GM04503 (cell line): ENCODE measurements at places on chromosomes 12 and 14.

- DNase-seq, result no peak
Observed at GRCh38 chr12:105935106-105935505, 203.6 kb downstream of the NUAK1 start.

DNA sequence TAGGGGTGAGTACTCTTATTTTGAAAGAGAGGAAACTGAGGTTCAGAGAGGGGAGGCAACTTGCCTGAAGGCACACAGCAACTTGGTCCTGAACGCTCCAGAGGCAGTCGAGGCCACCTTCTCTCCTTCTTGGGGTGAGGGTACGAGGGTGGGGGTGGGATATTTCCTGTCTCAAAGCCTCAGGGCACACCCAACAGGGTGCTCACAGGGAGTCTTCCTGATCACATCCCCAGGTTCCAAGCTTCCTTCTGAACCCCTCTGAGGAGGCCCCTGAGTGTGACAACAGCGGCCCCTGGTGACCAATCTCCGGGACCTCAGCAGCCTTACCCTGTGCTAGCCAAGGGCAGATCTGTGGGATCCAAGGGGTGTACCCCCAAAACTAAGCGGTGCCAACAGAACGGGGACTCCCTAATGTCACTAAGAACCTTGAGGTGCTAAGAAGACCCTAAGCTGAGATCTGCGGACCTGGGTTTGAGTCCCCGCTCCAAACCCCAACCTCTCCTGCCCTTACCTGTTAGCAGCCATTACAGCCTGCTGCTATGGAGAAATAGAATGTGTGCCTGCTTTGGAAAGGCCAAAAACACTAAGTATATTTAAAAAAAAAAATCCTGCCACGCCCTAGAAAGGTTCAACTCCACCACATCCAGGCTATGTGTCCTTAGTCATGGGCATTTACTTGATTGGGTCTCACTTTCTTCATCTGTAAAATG lies 57.9 kb downstream of the TRPV4 start:
- no peak for DNase-seq

- no peak for DNase-seq
Observed at GRCh38 chr14:39451811-39452210, 19.6 kb upstream of the FBXO33 start.

- DNase-seq, result no peak
Observed at GRCh38 chr12:10725003-10725402, 1.9 kb upstream of the YBX3 start.

DNA sequence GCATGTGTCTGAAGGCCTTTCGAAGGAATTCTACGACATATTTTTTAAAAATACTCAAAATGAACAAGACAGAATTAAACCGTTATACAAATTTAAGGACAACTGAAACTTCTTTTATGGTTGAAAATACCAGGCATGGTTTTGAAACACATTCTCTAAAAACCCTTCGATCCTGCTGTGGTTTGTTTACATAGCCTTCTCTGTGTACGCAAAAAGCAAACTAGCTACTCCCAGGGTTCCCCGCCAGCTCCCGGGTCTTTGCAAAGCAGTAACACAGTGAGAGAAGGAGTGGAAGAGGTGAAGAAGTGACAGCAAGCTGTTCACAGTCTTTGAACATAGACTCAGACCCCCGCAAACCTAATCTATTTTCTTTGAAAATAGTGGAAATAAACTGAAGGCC lies 2.2 kb upstream of the TC2N start:
- no peak for DNase-seq

DNA sequence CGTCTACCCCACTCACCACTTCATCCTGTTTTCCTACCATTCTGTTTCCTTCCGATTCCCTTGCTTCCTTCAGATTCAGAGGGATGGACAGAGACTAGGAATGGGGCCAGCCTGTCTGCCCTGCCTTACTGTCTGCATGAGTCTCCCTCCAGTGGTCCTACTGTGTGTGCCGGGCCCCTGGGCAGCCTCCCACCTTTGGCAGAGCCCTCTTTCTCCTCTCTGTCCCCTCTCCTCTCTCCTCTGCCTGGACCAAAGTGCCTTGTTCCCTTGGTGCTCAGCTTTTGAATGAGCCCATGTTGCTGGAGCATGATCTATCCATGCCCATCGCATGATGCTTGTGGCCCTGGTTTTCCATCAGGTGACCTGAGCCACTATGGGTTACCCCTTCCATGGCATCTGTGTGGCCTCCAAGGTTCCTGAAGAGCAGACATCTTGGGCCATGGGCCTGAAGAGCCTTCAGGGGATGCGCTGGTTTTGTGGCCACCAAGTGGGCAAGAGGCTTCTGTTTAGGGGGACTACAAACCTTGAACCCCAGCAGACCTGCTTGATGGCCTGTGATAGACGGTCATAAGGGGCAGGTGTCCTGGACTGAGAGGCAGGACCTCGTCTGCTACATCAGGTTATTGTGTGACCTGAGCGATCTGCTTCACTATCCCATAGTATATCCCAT lies 54.2 kb upstream of the BCL11B start:
- DNase-seq, result no peak

- DNase-seq, result no peak
Observed at GRCh38 chr14:94897082-94897481, 127.2 kb upstream of the GSC start.

GRCh38 chr14:94395888-94396574 lies 7.6 kb upstream of the SERPINA1 start:
- no peak for DNase-seq

GRCh38 chr14:42241101-42241500 lies 634.4 kb downstream of the LRFN5 start:
- DNase-seq, result no peak

- DNase-seq, result no peak
Observed at GRCh38 chr14:37588667-37588955, 6.4 kb downstream of the FOXA1 start.

DNA sequence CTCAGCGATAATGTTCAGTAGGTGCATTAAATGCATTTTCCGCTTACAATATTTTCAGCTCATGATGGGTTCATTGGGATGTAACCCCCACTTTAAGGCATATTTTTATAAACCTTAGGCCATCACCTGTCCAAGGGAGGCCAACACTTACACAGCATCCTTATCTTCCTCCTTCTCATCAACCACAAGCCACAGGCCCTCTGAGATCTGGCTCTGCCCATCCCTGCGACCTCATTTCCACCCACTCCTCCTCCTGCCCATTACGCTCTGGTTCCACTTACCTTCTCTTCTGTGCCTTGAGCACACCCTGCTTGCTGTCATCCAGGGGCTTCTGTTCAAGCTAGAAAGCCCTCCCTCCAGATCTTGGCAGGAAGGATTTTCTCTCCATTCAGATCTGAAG lies 93.2 kb downstream of the EGLN3 start:
- no peak for DNase-seq

DNA sequence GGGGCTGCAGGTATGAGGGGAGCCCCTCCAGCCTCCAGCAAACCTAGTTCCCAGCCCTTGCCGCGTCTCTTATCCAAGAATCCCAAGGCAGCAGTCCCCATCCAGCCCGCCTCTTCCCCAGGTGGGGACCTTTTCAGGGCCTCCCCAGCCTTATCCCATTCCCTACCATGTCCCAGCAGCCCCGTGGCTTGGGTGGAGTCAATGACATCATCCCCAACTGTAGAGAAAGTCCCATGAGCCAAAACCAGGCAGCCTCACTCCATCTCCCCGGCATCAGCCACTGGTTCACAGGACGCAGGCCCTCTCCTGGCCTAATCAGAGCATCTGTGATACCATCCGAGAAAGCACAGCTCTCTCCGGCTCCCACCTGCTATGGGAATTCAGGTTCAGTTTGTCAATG lies 131.0 kb downstream of the NCOR2 start:
- DNase-seq, result no peak

DNA sequence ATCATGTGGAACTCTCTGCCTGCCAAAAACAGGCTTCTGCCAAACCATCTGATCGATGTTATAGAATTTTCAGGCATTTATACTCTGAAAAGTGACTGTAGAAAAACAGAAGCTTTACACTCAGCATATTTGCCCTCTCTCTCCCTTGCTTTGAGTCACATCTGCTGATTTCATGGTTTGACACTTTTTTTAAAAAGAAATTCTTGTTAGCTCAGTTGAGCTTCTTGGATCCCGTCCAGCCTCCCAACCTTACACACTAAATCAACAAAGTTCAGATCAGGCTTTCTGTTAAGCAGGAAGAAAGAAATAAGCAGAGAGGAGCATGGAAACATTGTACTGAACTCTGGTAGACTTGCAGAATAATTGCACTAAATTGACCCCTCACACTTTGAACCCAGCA lies 193.6 kb upstream of the SEL1L start:
- no peak for DNase-seq

- no peak for DNase-seq
Observed at GRCh38 chr12:56999456-56999855, 6.9 kb downstream of the ZBTB39 start.

GRCh38 chr12:65961190-65962035 lies 137.1 kb downstream of the HMGA2 start:
- DNase-seq, result no peak

GRCh38 chr12:78674311-78675090 lies 190.1 kb upstream of the SYT1 start:
- no peak for DNase-seq

- no peak for DNase-seq
Observed at GRCh38 chr14:97376310-97376709, 579.1 kb downstream of the VRK1 start.

- DNase-seq, result no peak
Observed at GRCh38 chr12:79098530-79098929, 234.0 kb downstream of the SYT1 start.

- no peak for DNase-seq
Observed at GRCh38 chr12:88998421-88998820, 353.9 kb downstream of the DUSP6 start.

DNA sequence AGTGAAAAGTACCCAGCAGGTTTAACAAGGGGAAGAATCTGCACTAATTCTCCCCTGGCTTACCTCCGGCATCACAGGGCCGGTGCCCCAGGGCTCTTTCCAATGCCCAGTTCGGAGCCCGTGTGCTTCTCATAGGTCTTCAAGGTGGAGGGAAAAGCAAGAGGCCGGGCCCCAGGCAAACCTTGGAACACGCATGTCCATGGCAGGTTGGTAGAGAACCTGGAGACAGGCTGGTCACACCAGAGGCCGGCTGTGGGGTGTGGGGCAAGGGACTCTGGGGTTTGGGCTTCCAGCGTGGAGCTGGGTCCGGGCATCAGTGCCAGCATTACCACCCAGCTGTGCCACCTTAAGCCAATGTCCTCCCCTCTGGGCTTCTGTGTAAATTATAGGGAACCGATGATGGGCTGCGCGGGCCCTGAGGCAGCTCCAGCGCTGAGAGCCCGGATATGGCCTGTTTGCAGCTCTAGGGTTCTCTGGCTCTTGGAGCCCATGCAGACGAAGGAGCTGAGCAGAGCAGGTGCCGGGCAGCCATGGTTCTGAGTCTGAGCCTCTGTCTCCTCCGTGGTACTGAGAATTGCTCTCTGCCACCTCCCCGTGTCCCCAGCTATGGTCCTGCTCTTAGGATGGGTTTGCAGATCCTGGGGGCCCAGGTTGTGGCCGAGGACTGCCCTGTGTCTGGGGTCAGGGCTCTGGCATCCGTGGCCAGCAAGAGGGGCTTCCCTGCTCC lies 197.0 kb upstream of the C14orf180 start:
- DNase-seq, result no peak

- no peak for DNase-seq
Observed at GRCh38 chr12:90826036-90826435, 128.9 kb downstream of the CCER1 start.

GRCh38 chr12:32881107-32881506 lies 15.5 kb downstream of the PKP2 start:
- DNase-seq, result no peak

DNA sequence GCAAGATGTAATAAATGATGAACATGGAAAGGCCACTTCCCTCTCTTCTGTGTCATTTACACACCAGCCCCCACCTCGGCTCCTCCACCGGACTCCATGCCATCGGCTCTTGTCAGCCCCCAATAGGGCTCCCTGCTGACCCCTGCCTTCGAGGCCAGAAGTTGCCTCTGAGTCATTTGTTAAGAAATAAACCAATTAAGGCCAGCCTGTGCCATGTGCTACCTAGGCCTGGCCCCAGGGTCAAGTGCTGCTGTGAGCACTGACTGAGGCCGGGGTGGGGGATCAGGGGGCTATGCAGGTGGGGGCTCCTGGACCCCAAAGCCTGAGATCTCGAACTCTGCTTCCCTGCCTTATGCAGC lies 53.2 kb downstream of the TESC start:
- no peak for DNase-seq

DNA sequence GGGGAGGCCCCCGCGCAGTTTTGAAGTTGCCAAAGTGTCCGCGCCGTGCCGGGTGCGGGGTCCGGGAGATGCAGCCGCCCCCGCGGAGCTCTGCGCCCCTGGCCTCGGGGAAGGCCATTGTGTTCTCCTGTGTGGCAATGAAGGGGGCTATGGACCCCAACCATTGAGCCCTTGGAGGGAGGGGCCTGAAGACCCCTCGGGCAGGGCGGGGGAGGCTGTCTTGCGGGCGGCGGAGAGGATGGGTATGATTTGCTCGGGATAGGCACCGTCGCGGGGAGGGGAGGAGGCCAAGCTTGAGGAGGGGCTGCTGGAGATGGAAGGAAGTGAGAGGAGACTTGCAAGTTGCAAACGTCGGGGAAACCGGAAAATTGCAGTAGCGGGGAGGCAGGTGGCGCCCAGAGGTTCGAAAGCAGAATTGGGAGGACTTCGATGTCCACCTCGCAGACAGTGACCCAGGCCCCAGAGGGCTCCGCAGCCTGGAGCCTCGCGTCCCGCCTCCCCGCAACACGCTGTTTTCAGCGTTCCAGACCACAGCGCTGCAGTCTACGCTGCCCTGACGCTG lies 25.4 kb downstream of the BCL11B start:
- no peak for DNase-seq

DNA sequence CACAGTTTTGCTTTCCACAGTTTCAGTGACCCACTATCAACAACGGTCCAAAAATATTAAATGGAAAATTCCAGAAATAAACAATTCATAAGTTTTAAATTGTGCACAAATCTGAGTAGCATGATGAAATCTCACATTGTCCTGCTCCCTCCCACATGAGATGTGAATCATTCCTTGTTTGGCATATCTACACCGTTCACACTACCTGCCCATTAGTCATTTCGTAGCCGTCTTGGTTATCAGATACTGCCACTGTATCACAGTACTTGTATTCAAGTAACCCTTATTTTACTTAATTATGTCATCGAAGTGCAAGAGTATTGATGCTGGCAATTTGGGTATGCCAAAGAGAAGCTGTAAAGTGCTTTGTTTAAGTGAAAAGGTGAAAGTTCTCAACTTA lies 145.3 kb downstream of the SLC5A8 start:
- DNase-seq, result no peak

- no peak for DNase-seq
Observed at GRCh38 chr12:114976959-114977358, 293.0 kb upstream of the TBX3 start.

DNA sequence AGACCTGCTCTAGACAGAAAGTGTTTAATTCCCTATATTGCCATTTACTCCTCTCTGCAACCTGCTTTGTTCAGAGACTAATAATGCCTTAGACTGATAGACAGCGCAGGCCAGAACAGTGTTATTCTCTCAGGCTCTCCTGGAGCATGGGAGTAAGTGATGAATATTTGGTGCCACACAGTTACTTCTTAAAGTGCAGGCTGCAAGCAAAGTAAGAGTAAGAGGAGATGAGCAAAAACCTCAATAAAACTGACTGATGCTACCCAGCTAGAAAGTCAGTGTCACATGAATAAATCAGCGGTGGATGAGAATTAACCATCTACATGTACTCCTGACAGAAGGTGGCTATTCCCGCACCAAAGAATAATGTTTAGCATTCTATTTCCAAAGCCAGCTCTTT lies 9.9 kb downstream of the TRIM9 start:
- DNase-seq, result no peak

- no peak for DNase-seq
Observed at GRCh38 chr14:32542507-32542906, 213.4 kb downstream of the AKAP6 start.

GRCh38 chr12:104352106-104352713 lies 48.7 kb downstream of the EID3 start:
- DNase-seq, result no peak

GRCh38 chr14:77799863-77800730 lies at the start of gene ADCK1:
Gene ADCK1, plus strand, starts transcription at chr14:77800109. Its CDS starts 18,870 bp downstream, at chr14:77818979.
- peak; percentile 27 for DNase-seq
